NCI-H510A treated with DMSO at 0.1 percent for 48 hours (cell line): ENCODE measurements at places on chromosomes 11 and 22.

DNA sequence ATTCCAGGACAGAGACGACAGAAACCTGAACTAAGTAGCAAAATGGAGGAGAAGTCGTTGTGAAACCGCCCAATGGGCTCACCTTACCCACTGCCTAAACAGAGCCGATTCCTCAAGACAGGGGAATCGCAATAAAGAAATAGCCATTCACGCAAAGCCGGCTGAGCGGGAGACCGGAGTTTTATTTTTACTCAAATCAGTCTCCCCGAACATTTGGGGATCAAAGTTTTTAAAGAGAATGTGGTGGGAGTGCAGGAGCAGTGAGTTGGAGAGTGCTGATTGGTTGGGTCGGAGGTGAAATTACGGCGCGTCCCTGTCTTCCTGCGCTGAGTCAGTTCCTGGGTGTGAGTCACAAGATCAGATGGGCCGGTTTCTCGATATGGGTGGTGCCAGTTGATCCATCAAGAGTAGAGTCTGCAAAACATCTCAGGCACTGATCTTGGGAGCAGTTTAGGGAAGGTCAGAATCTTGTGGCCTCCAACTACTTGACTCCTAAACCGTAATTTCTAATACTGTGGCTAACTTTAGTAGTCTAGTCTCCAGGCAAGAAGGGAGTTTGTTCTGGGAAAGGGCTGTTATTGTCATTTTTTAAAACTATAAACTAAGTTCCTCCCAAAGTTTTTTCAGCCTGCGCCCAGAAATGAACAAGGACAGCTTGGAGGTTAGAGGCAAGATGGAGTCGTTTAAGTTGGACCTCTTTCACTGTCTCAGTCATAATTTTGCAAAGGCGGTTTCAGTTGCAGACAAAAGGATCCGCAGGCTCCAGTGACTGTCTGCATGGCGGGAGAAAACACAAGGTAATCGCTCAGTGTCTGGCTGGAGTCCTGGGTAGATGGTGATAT, 34.1 kb downstream of the OR4D9 start:
- DNase-seq: no peak

DNA sequence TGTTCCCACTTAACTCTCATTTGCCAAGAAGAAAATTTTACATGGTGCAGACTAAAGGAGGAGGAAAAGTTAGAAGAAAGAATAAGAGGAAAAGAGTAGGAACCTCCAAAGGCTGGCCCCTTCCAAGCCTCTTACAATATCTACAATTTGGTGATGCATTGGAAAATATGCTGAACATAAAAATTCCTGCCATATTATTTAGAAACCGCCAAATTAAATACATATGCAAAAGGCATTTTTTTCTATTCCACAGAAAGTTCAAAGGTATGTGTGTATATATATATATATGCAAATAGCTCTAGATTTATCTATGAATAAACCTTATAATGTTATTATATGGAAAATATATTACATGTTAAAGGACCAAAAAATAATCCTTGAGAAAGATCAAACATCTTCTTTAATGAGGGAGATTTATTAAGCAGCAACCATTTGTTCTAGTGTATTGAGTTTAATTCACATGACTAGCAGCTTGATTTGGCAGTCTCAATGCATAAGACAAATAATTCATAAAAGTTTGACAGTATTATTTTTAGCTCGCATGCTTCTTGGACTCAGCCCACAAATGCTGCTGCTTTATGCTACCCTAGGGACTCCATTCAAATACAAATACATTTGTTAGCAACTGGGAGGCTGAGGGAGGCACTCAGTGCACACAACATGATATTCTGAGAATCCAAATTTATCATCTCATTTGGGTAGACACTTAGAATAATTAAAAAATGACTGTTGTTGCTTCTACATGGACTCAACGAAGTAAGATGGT, 184.9 kb downstream of the SBF2 start:
- no peak for DNase-seq

GRCh38 chr11:46290598-46291309, 13.3 kb downstream of the CREB3L1 start:
- DNase-seq: no peak

DNA sequence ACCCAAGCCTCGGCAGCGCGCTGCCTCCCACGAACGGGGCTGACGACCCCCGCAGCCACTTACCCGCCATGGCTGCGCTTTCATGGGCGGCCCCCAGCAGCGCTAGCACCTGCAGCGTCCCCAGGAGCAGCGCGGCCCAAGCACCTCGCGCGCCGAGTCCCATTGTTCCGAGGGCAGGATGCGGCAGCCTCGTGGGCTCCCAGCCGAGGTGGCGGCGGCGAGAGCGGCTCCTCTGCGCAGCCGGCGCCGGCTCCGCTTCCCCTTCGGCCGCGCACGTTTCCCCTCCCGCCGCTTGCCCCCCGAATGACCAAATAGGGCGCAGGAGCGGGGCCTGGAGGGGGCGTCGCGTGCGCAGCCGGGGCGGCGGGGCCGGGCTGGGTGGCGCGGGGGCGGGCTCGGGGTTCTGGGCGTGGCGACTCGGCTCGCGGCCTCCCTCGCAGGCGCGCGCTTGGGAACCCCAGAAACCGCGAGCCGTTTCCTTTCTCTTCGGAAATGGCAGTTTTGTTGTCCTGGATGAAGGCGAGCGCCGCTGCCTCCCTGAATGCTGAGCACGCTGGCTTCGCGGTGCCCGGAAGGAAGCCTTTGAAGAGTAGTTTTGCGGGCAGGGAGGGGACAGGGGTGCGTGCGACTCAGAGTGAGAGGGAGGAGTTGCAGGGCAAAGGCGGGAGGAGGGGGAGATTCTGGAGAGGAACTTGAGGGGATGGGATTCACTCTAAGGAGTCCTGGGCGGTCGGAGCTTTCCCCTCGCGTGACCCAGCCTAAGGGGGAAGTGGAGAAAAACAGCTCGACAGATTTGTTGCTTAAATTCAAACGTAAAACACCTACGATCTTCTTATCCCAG, at the start of gene TMEM123:
TSS of gene TMEM123 (minus strand) at position 305 of the 841 bp plus-strand sequence. CDS start at position 163, 142 bp downstream.
- peak; percentile 69 for DNase-seq
